ENCODE measurements at places on chromosomes 12 and 14.
A peak's percentile ranks its signal among the peaks of the same experiment; 100 is the strongest.

DNA sequence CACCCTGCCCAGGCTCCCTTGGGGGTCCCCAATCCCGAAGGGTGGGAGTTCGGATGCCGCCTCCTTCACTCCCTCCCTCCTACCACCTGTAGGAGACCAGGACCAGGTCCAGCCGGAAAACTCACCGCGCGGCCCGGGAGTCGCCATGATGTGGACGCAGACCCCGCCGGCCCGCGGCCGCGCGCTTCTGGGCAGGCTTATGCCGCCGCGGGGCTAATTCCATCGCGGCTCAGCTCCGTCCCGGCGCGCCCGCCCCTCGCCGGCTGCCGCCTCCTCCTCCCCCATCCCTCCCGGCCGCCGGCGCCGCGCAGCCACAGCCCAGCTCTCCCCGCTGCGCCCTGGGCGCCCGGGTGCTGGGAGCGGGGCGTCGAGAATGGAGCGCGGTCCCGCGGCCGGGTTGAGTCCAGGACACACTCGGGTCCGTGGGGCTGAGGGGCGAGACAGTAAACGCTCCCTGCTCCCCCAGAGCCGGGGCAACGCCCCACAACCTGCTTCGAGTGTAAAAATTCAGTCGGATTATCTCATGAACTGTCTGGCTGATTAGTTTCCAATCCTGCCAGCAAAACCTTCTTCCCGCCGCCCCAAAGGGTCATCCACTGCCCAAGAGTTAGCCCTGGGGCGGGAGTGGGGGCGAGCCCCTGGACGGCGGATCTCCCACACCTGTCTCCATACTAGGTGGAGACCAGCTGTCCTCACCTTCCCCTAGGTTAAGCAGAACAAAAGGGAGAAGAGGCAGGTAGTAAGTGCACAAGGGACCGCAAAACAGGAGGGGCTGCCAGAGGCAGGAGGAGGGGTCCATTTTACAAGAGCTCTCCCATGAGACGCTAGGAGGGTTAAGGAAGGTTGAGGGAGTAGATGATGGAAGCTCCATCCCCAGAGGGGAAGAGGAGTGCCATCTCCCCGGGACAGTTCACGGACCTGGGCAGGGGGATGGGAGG, at the start of gene ANO2:
ANO2 (minus strand) TSS at position 189 of the 938 bp plus-strand sequence; CDS start at position 147, 42 bp downstream.
- DNase-seq, result no peak

GRCh38 chr12:111597831-111598636, 1.1 kb downstream of the ATXN2 start:
- peak; percentile 9 for DNase-seq

GRCh38 chr12:88597365-88597764, 17.1 kb upstream of the KITLG start:
- no peak for DNase-seq

DNA sequence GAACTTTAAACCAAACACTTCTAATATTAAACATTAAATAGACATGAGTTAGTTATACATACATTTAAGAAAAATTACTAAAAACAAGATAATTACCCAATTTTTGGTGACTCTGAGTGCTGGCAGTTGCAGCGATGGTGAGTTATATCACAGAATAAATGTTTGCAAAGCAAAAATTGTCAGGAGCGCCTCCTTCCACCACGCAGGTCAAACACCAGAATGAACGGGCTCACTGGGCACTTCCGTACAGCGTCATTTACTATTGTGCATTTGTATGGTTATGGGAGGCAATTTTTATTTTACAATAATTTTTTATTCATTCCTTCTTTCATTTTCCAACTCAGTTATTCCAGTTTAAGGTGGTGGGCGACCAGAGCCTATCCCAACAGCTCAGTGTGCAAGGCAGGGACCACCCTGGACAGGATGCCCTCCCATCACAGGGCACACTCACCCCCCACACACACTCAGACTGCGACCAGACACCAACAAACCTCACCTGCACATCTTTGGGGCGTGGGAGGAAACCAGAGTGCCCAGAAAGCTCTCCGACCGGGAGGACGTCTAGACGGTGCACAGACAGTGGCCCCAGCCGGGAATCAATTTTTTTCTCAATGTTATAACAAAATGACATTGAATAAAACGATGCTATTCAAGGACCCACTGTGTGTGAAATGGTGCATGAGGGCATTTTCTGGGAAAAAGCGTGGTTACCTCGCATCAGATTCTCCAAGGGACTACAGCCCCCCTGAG, 67.2 kb downstream of the TESC start:
- no peak for DNase-seq

DNA sequence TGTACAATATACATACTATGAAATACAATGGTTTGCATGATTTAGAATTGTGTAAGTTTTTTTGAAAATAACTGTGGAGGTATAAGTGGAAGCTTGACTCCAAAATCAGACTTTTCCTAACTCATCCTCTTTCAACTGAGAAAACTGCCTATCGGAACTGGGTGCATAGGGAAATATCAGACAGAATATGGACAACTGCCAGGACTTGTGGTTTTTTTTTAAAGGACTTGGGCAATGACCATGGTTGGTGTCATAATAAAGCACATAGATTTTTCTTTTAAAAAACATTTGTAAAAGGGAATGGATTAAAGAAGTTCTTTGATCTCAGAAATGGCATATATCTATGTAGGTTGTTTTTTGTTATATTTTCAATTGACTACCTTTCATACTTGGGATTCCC, 53.3 kb upstream of the LRRK2 start:
- DNase-seq, result no peak

GRCh38 chr14:55265197-55265596, 6.0 kb upstream of the FBXO34 start:
- DNase-seq, result no peak

- no peak for DNase-seq
These were observed 33.1 kb downstream of the CMKLR1 start for GRCh38 chr12:108305991-108306501.

- DNase-seq, result no peak
These were observed at the start of gene LIN7A for GRCh38 chr12:80937391-80938238. Gene LIN7A (minus strand): TSS chr12:80937934. CDS start chr12:80937722, 212 bp downstream.

GRCh38 chr14:91369628-91370445, 47.8 kb downstream of the CCDC88C start:
- DNase-seq, result peak; percentile 54

DNA sequence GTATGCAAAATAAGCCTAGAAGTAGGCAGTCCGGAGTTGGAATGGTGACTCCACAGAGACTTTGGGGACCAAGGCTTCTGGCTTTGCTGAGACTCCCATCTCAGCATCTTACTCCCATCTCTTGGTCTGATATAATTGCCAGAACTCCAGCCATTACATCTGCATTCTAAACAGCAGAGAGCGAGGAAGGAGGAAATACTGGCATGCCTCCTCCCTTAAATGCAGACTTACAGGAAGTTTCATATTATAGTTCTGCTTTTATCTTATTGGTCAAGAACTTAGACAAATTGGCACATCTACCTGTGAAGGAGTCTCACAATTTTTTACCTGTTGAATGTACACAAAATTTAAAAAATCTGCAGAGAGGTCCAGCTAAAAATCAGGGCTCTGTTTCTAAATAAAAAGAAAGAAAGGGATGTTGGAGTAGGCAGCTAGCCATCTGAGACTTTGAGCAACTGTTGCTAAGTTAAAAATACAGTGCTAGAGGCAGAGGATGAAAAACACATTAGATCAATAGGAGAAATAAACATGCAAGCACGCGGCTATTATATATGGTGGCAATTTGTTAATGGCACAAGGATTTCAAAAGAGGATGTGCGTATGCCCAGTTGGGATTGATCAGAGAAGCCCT, 209.9 kb upstream of the HMGA2 start:
- DNase-seq, result no peak

DNA sequence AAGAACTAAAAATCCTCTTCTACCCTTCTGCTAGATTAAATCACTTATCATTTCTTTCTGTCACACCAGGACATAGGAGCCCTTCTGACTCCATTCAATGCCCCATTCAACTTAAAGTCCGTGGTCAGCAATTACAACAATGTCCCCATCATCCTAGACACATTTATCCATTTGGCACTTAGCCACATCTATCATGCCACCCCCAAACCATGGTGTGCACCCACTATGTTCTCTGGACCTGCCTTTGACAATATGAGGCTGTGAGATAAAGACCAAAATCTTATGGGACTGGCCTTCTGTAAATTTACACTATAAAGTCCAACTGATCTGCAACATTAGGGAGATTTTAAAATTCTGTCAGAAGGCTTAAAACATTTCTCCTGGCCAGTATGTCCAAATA, 104.4 kb downstream of the SSPN start:
- DNase-seq, result no peak

GRCh38 chr14:64089920-64090319, 204.3 kb downstream of the ESR2 start:
- no peak for DNase-seq

- DNase-seq, result no peak
These were observed 58.9 kb downstream of the DIO3 start for GRCh38 chr14:101620031-101620788.

DNA sequence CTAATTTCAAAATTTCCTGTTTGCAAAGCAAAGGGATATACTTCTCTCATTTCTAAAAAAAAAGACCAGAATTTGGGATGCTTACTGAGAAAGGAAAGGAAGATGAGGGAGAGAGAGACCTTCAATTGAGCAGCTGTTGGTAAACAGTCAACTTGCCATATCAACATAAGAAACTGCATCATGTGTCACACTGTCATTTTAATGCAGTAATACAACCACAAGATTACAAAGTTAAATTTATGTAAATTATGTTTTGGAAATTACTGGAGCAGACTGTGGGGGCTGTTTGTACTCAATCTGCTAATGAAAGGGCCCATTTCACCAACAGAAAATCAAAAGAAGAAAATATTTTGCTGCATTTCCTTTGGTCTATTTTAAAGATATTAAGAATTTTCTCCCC, 370.4 kb upstream of the TMPO start:
- no peak for DNase-seq

GRCh38 chr12:24081606-24082005, 132.1 kb upstream of the SOX5 start:
- no peak for DNase-seq

GRCh38 chr14:53668897-53669296, 287.7 kb downstream of the BMP4 start:
- DNase-seq, result no peak

DNA sequence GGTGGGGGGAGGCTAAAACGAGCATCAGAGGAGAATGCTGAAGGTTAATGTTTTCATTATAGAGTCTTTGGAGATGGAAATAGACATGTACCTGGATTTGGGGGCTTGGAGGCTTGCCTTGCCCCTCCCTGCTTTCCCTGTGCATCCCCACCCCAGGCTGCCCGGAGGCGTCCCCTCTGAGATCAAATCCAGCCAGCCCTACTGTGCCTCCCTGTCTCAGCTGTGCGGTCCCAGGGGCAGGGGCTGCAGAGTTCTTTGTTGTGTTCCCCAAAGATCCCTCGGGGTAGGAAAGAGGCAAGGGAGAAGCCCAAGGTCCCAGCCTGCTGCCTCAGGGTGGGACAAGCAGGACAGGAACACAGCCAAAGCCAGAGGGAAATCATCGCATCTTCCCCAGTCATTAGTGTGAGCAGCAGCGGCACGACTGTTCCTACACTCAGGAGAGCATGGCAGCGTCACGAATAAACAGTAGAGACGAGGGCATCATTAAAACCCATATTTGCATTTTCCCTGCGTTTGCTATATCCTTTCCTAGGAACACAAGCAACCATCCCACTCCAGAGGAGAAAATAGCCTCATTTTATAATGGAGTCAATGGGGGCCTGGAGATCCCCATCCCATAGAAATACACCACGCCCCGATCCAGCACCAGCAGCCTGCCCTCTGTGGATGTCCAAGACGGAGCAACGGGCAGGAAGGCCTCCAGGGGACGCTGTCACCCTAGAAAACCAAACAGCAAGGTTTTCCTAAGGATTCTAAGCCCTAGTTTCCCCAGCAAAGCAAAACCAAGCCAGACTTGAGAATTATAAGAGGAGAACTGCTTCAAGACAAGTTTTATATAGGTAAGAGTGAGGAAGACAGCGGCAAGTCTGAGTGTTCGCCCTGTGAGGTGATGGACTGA, 32.4 kb downstream of the ANO2 start:
- no peak for DNase-seq

DNA sequence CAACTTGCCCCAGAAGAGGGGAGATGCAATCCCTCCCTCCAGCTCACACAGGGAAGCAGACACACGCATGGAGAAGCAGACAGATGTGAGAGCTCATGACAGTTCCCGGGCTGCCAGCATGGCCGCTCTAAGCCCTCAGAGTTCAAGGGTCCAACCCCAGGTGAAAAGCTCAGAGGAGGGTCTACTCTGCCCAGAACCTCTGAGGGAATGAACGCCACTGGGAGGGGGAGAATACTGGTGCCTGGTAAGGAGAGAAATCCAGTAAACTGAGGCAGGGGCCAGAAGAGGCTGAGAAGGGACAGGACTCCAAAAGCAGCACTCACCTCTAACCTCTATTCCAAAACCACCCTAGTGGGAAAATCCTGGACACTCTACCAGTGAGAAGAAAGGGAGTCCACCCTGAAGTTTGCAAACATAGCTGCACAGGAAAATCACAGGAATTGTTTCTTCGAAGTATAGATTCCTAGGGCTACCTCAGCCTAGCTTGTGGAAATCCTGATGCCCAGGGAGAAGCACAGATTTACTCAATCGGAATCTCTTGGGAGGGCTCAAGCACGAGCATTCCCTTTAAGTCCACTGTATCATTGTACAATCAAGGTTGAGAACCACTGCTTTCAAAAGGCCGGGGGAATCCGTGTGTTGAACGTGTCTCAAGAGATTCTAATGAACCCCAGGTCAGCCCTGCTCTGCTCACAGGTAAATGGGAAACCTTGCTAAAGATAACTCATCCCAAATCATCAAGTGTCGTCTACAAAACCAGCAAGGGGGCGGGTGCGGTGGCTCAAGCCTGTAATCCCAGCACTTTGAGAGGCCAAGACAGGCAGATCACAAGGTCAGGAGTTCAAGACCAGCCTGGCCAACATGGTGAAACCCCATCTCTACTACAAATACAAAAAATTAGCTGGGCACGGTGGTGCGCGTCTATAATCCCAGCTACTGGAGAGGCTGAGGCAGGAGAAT, 34.3 kb upstream of the PLEKHG6 start:
- no peak for DNase-seq

DNA sequence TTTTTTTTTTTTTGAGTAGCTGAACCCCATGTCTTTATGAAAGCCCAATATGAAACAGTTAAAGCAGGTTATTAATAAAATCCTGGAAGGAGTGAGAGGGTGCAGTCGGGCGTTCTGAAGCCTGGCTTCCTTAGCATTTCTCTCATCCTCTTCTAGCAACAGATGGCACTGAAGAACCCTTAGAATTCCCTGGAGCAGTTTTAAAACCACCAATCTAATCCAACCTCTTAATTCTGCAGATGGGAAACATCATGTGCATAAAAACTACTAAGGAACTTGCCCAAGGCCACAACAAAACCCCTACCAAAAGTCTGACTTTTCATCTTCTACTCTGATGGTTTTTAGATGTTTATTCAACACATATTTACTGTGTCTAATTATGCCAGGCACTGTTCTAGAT, 25.2 kb downstream of the PRDM4 start:
- DNase-seq, result no peak

DNA sequence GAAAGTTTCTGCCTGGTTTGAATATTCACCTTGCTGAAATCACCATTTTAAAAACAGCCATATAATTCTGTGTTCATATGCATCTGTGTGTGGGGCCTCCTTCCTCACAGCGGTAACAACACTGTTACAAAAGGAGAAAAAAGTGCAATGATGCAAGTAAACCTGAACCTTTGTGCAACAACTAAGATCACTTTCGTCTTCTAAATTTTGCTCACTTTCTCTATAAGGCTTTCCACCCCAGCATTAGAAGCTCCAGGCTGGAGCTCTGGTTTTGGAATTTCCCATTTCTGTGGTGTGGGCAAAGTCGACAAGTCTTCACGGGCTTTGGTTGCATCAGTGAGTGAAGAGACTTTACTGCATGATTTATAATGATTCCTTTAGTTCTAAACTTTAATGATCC, 18.4 kb downstream of the FGD6 start:
- no peak for DNase-seq

- no peak for DNase-seq
These were observed 37.8 kb upstream of the PTPRQ start for GRCh38 chr12:80406253-80406652.

- DNase-seq, result peak; percentile 37
These were observed 1.8 kb downstream of the ELK3 start for GRCh38 chr12:96195845-96196451.

Data from activated T-helper 9 cell treated with anti-CD3 and anti-CD28 coated beads, Interleukin-2, amount 50 U/mL, for 16 hours (primary cell).